ENCODE measurements at places on chromosomes 6 and 20.

DNA sequence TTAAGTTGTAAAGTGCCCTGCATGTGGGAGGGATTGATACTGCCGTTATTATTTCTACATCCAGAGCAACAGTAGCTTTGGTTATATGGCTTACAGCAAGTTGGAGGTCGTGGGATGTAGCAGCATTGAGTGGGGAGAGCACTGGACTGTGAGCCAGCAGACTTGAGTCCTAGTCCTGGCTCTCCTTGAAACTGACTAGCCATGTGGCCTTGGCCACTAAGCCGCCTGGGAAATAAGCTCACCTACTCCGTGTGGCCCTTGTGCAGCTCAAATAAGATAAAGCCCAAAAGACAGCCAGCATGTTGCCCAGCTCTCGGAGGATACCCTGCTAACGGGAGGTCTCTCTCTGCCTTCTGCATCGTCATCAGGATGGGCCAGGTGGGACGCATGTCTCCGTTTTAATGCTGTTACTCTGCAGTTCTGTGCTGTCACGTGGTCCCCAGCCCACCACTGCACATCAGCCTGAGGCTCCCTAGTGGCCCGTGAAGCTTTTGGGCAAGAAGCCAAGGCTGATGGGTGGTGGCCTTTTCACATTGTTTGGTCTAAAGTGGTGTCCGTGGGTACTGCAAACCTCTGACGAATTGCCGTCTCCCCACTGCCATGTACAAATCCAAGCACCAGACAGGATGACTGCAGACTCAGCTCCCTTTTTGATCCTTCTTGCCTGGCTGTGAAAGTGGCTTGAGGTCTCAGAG lies 7.9 kb downstream of the EPB41L1 start:
- DNase-seq = no peak

DNA sequence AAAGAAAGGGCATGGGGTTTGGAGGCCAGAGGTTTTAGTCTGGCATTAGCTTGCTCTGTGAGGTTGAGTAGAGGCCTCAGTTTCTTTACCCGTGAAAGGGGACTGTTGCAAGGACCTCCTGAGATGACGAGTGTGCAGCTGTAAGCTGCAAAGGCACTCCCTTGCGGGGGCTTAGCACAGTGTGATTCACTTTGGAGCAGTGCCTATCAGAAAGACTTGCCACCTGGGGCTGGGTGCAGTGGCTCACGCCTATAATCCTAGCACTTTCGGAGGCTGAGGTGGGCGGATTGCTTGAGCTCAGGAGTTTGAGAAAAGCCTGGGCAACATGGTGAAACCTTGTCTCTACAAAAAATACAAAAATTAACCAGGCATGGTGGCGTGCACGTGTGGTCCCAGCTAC lies 7.5 kb upstream of the BAK1 start:
- DNase-seq = no peak

- DNase-seq = no peak
Measured at GRCh38 chr6:89100114-89100513, 17.8 kb downstream of the SRSF12 start.

DNA sequence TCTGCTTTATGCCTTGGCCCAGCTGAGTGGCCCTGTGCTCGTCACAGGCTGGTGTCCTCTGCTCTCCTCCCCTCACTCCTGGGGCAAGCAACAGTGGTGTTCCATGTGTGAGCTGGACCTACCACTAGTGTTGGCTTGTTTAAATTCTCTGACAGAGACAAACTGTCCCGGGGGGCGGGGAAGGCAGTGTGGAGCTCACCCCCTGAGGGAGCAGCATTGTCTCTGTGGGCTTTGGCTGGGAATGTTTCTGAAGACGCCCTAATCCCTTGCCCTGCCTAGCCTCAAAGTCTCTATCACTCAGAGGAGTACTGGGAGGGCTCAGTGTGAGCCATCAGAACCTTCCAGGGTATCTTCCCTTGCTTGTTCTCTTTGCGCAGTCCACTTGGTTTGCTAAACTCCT lies 5.2 kb upstream of the VEGFA start:
- no peak for DNase-seq

GRCh38 chr20:53208110-53208832 lies 236.1 kb downstream of the TSHZ2 start:
- peak; percentile 17 for DNase-seq

GRCh38 chr6:40917603-40918002 lies 121.4 kb downstream of the UNC5CL start:
- DNase-seq = no peak

DNA sequence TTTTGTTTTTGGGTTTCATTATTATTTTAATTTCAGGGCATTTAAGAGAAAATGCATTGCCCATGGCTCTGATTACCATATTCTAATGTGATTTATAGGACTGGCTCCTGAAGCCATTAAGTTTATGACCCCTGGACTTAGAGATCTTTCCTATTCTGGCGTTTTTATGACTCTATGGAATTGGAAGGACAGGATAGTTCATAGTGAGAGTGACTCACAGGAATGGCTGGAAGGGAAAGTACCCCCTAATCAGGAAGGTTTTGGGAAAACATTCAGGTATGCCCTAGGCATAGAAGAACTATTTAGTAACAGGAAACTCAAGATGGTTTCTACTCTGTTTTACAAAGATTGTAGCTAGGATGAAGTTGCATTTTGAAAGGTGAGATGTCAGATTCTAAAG lies 108.6 kb upstream of the SLC2A12 start:
- DNase-seq = no peak

- DNase-seq = no peak
Measured at GRCh38 chr6:43743682-43744381, 26.2 kb upstream of the VEGFA start.

DNA sequence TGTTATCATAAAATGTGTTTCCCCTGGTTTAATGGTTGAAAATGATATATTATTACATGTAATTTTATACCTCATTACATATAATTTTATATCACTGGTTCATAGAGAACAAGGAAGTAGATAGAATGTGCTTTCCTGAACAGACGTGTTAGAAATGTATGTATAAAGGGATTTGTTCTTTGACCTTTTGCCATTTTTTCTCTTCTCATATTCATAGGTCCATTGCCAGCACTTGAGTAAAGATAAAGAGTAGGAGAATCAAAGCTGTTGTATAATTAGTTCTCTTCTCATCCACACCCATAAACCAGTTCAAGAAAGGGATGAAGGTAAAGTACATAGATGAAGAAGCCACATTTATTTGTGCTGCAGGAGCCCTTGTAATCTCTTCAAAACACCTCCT lies 46.7 kb downstream of the RNF217 start:
- no peak for DNase-seq

DNA sequence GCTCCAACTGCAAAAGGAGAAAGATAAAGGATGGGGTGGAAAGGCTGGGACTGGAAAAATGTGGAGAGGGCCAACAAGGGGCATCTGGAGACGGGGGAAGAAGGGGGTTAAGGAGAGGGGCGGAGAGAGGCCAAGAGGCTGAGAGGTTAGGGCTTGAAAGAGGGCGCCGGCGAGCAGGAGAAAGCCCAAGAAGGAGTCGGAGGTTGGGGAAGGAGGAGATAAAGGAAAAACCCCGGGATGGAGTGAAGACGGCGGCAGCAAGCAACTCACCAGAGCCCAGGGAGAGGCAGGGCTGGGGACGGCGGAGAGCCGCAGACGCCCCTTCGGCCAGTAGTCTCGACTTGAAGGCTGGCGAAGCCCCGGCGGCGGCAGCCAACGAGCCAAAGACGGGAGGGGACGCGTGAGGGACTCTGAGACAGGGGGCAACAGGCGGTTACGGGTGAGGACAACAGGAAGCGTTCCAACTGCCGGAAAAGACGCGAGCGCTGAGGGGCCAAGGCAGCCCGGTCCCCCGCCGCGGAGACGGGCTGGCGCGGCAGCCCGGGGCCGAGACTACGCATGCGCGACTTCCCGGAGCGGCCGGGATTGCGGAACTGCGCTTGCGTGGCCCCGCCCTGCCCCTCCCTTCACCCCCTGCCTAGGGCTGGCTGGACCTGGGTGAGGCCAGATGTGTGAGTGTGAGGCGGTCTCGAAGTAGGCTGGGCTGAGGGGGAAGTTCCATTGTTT lies at the start of gene STK38:
Gene STK38, minus strand, starts transcription at position 560 of the 726 bp plus-strand sequence. CDS start 7,277 bp downstream, outside the sequence.
- peak; percentile 94 for DNase-seq

DNA sequence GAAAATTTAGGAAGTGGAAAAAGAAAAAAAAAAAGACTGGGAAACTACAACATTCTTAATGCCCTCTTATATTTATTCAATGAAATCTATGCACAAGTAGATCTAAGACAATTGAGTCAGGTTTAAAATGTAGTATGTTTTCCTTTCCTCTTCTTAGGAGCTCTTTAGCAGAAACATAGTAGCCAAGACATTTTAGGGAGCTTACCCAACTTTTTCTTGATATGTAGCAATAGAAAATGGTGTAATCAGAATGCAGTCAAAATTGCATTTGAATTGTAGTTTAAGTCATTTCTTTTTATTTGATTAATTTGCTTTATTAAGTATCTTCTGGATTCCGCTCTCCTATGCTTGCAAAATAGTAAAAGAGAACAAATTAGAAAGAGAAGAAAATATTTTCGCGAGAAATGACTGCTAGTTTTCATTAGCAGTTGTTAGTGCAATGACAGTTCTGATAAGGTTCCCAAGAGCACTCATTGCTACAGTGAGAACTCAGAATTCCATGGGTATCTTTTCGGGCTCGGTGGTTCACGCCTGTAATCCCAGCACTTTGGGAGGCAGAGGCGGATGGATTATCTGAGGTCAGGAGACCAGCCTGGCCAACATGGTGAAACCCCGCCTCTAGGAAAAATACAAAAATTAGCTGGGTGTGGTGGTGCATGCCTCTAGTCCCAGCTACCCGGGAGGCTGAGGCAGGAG lies 52.2 kb downstream of the JARID2 start:
- DNase-seq = no peak

DNA sequence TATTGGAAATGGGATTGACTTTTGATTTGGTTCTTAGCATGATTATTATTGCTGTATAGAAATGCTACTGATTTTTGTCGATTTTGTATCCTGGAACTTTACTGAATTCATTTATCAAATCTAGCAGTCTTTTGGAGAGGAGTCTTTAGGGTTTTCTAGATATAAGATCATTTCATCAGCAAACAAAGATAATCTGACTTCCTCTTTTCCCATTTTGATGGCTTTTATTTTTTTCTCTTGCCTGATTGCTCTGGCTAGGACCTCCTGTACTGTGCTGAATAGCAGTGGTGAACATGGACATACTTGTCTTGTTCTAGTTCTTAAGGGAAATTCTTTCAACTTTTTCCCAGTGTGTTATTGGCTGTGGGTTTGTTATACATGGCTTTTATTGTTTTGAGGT lies 64.6 kb downstream of the ZC2HC1B start:
- no peak for DNase-seq

DNA sequence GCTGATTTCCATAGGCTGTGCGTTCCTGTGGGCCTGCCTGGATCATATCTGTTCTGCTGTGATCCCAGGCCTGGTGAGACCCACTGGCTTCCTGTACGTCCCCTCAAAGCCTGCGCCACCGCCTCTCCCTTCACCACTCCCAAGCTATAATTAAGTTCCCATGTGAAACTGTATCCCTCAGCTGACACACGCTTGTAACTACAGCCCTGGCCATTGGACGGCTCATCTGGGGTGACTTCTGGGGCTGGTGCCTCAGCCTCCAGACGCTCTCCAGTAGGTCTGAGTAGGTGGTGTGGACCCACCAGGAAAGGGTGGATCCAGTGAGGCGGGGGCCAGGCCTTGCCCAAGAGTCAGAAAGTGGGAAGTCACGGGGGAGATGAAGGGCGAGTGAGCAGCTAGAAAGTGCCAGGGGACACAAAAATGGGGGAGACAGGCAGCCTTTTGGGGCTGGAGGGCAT lies 21.0 kb downstream of the PPARD start:
- DNase-seq = no peak

DNA sequence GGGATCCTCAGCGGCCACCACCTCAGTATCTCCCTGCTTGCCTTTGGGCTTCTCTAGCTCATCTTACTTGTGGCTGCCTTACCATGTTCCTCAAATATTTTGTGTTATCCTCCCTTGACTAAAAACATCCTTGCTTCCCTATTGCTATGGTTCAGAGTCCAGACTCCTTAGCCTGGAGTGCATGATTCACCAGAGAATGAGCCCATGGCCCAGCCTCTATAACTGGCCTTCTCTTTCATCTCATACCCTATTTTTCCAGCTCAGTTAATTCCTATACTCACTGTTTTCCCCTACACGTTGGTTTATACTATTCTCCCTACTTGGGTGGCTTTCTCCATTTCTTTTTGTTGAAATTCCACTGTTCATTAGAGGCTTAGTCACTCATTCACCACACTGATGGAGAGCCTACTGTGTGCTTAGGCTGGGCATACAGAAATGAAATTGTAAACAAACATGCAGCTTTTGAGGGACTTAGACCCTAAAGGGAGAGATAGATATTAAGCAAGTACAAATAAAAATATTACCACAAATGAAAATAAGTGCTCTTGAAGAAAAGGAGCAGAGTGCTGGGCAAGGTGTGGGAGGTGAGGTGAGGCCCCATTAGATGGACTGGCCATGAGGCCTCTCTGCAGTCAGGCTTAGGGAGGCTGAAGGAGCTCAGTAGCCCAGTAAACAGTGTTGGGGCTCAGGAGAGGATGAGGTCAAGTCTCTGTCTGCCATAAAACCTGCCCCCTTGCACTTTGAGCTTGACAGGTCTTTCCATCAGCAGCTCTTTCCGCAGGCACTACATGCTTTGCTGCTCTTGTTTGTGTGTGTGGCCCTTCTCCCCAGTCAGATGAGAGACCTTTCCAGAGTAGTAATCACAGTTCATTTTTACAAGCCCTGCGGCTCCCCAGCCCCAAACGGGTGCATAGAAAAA lies 109.3 kb downstream of the TCP11 start:
- no peak for DNase-seq

GRCh38 chr6:96017070-96017359 lies 1.2 kb downstream of the FUT9 start:
- DNase-seq = no peak

GRCh38 chr20:41526327-41526726 lies 91.8 kb downstream of the CHD6 start:
- DNase-seq = no peak

DNA sequence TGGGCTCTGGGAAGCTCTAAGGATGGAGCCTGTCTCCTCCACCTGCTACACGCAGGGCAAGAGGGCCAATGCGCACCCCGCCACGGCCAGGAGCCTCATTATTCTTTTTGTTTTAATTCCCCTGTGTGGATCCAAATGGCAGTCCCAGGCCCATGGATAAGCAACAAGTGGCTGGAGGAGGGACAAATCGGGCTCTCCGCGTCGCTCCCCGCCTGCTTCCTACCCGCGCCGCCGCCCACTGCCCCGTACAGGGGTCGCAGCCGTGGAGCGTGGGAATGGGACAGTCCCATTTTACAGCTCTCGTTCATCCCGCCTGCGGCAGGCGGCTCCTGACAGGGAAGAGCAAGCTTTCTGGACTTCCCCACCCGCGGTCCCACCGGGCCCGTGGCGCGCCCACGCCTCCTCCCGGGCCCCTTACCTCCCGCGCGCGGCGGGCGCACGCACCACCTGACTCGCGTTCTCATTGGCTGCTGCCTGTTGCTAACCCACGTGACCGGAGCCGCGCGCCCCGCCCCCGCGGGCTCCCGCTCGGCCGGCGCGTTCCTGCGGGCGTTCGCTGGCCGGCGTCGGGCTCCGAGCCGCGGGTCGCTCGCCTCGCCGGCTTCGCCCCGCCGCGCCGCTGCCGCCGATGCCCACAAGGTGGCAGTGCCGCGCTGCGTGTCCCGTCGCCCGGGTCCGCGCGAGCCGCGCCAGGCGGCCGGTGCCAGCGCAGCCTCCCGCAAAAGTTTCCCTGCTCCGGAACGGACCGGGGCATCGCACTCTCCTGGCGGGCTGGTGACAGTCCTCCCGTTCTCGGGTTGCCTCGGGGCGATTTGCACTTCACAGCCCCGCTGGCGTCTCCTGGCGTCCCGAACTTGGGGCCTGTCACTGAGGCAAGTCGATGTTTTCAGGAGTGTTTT lies 93.3 kb downstream of the CD83 start:
- DNase-seq = peak; percentile 94
